Amniotic stem cell (primary cell): ENCODE measurements at places on chromosomes 12 and 14.

GRCh38 chr12:117854339-117855012 lies 114.3 kb downstream of the KSR2 start:
- no peak for DNase-seq

- DNase-seq = no peak
Measured at GRCh38 chr14:103091041-103091882, 3.3 kb upstream of the EXOC3L4 start.

GRCh38 chr14:26328791-26329190 lies 269.0 kb downstream of the NOVA1 start:
- DNase-seq = no peak

GRCh38 chr14:89336338-89336737 lies 80.7 kb downstream of the FOXN3 start:
- DNase-seq = no peak

GRCh38 chr12:115464111-115464581 lies 780.2 kb upstream of the TBX3 start:
- no peak for DNase-seq

DNA sequence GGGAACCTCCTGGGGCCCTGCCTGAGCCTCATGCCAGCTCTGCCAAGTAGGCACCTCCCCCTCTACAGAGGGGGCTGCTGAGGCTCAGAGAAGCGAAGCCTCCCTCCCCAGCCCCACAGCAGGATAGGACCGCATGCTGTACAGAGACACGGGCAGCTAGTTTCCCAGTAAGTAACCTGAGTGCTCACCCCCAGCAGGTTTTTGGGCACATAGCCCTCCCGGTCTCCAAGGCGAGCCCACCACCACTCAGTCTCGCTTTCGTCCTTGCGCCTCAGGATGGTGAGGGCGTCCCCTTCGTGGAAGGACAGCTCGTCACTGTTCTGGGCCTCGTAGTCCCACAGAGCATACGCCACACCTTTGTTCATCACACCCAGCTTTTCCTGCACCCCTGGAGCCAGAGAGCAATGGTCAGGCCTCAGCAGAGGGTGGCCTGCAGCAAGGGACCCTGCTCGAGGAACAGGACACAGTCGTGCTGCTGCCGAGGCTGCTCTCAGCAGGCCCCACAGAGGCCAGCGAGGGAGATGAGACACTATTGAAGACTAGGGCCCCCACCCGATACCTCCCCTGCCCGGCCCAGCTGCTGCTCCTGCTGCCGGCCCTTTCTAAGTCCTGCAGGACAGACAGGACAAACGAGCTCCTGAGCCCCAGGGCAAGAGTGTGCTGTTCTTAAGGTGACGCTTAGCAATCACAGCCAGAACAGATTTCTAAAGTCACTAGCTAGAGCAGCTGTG lies 20.4 kb downstream of the ZFYVE21 start:
- DNase-seq = no peak
